ENCODE measurements at places on chromosomes 6 and 20.

- DNase-seq: no peak
Observed at GRCh38 chr20:47230811-47231256, 125.7 kb downstream of the ZMYND8 start.

GRCh38 chr20:59455402-59456341 is 148.7 kb upstream of the PHACTR3 start:
- no peak for DNase-seq

DNA sequence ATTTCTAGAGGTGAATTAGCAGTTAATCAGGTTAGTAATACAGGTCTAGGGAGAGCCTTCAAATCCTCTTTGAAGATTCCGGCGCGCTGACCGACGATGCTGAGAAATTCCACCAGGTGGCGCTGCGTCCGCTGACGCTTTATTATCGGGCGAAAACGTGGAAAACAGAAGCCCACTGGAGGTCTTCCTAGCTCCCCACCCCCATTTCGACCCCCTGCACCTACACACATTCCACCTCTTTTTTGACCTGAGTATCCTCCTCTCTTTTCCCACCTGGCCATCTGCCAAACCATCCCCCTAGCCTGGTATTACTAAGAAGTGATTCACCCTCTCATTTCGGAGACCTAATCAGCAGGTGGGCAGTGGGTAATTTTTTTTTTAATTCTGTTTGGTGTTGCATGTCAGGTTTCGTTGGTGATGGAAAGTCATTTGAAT is 65.4 kb upstream of the RIN2 start:
- peak; percentile 33 for DNase-seq

DNA sequence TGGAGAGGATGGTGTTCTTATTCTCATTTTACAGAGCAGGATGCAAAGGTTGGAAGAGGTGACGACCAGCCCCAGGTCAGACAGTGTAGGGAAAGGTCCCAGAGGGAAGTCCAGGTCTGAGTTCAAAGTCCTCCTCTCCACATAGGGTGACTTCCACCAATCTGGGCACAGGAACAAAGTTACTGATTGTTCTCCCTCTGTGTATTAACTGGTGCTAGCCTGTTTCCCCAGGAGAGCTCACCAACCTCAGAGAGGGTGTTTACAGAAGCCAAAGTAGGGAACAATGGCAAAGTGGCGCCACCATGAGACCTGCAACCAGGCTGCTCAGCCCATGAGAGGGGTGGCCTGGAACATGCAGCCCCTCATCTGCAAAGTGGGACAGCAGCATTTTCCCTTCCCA is 16.8 kb upstream of the SIRPB1 start:
- DNase-seq: no peak

GRCh38 chr6:15977050-15977449 is 151.8 kb upstream of the MYLIP start:
- DNase-seq: no peak

DNA sequence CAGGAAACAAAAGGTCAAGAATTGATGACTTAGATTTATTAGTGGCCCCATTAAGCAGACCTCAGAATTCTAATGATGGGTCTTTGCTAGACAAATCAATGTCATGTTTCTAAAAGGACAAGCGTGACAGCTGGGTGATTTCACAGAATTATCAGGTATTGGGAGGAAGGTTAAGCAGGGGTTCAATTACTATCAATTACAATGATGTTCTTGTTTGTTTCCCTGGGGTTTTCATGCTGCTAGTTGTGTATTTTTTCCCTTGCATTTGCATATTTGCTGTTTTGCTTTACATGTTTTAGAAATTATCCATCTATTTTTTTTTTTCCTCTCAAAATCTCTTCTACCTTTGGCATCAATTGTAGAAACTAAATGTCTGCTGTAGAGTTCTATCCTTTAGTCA is 27.9 kb downstream of the GNAS start:
- DNase-seq: no peak

- DNase-seq: no peak
Observed at GRCh38 chr6:91366781-91367180, 779.9 kb upstream of the MAP3K7 start.

DNA sequence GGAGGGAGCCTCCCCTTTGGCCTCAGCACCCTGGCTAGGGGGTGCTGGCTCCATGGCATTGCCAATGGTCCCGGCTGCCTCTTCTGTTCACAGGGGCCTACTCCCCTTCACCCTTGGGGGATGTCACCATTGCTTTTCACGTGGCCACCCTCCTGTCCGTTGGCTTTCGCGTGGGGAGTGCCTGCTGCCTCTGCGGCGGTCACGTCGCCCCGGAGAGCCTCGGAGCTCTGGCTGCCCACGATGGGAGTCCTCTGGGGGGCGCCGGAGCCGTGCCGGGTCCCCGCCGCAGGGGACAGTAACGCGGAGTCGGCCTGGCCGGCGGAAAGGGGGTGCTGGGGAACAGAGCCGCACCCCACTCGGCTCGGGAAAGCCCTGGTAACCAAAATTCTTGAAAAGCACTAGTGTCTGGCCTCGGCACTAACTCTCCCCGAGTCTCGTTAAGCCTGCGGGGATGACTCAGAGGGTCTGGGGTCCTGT is 661 bp upstream of the HEBP2 start:
- peak; percentile 11 for DNase-seq

DNA sequence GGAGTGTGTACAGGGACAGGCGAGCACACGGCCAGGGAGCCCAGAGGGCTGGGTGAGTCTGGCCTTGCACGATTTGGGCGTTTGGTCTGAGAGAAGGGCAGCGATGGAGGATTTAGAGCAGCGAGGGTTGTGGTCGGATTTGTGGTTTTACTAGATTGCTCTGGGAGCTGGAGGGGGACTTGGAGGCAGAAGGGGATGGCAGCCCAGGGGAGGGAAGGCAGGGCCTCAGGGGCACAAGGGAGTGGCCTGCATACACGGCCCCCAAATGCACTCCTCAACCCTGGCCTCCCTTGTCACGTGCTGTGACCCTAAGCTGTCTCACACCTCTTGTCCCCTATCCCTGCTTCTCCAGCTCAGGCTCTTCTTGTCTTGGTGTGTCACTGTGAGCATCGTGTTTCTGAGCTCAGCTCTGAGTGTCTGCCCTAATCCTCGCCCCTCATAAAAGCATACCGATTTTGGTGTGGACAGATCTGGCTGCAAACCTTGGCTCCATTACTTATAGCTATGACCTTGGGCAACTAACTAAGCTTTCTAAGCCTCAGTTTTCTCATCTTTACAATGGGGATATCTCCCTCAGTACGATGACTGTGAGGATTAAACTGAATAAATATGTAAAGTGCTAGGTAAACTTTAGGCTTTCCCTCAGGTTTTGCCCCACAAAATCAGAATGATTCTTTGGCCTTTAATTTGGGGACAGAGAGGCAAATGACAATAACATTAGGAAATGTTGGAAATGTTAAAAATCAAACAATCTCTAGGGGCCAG is 120.1 kb upstream of the ARMC2 start:
- no peak for DNase-seq

- DNase-seq: no peak
Observed at GRCh38 chr6:127267646-127268625, 1.3 kb downstream of the RNF146 start.

DNA sequence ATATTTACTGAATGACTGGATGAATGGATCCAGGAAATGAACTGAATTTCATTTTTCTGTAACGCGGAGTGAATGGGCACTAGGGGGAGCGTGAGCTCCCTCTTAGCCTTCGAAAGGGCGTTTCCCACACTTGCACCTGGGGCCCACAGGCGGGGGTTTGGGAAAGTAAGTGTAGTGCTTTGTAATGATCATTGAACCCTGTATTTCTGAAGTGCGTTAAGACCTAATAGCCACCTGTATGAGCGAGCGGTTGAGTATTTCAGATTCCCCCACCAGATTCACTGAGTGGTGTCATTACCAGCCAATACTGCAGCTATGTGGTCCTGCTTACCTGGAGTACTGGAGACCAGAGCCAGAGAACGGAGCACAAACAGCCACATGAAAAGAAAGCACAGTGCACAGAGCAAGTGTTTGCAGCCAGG is 10.5 kb downstream of the SYTL3 start:
- DNase-seq: no peak

- no peak for DNase-seq
Observed at GRCh38 chr6:136470044-136470443, 80.2 kb downstream of the MAP7 start.

DNA sequence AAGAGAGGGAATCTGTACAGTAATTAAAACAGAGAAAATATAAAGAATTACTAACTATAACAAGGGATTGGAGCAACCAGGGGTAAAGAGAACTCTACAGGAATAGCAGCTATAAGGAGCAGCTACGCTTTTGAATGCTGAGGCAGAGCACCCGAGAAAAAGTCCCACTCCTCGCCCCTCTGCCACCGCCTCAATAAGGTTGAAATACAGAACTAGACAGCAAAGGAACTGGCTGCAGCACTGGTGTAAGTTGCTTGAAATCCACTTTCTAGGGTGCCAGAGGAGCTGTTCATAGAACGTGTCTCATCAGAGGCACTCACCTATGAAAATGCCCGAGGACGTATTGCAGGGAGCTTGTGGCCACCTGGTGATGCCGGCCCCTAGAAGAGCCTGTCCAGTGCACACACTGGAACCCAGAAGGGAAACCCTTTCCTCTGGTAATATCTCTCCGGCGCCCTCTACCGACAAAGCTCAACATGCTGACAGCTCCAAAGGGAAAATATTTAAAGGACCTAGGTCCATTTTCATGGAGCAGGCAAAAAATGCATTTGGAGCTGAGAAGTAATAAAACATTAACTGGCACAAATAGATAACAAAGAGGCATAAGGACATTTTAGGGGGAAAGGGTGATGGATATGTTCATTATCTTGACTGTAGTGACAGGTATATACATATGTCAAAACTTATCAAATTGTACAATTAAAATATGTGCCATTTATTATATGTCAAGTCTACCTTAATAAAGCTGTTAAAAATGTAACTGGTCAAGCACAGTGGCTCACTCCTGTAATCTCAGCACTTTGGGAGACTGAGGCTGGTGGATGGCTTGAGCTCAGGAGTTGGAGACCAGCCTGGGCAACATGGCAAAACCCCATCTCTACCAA is 137.4 kb upstream of the HDAC2 start:
- no peak for DNase-seq

GRCh38 chr6:106767271-106767670 is 137.9 kb downstream of the QRSL1 start:
- DNase-seq: no peak

DNA sequence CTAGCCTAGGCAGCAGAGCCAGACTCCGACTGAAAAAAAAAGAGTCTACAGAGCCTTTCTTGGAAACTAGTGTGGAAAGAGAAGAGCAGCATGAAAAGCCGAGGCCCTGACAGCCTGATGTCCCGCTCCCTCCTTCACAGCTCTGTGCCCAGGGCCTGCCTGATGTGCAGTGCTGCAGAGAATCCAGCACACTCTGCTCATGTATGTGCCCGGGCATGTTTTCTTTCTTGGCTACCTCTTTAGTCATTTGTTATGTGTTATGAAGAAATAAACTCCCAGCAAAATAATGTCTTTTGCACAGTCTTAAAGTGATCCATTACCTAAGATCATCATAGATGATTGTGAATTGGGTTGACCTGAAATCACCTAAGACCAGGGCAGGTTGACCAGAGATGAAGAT is 78.1 kb upstream of the EZR start:
- DNase-seq: no peak

GRCh38 chr6:22149501-22150367 is 147.1 kb downstream of the PRL start:
- no peak for DNase-seq

- DNase-seq: peak; percentile 29
Observed at GRCh38 chr20:31569163-31570020, 35.7 kb upstream of the ID1 start.

GRCh38 chr6:159745081-159745480 is 16.8 kb upstream of the ACAT2 start:
- no peak for DNase-seq

DNA sequence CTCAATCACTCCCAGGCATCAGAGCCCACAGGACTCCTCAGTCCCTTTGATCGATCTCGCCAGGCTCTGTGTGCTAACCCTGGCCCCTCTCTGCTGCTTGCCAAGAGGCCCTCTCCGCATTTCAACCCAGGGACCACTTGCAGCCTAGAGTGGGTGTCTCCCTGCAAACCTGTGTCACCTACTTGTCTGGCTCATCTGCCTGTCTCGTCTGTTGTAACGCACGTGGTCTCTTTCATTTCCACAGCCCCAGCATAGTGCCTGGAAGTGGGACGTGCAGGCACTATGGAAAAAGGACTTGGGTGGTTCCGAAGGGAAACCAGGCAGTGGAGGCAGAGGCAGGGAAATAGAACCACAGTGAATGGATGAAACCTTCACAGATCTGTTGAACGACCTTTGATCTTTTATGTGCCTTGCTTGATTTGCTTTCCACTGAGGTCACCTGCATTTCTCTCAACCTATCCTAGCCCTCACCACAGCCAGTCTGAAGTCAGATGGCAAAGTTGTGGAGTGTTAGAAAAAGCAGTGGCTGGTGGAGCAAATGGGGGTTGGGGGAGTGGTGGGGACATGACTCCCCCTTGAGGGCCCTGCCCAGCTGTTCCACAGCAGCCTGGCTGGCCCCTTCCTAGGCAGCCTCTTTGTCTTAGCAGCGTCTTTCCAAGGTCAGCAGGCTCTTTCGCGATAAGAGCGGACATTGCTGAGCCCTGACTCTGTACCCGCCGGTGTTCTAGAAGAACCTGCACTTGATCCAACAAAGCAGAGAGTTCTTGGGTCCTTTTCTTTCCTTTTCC is 55.8 kb upstream of the TAGAP start:
- DNase-seq: no peak

GRCh38 chr20:43357352-43357751 is 100.3 kb upstream of the SRSF6 start:
- no peak for DNase-seq

- no peak for DNase-seq
Observed at GRCh38 chr20:59157961-59158541, 5.6 kb upstream of the ZNF831 start.

DNA sequence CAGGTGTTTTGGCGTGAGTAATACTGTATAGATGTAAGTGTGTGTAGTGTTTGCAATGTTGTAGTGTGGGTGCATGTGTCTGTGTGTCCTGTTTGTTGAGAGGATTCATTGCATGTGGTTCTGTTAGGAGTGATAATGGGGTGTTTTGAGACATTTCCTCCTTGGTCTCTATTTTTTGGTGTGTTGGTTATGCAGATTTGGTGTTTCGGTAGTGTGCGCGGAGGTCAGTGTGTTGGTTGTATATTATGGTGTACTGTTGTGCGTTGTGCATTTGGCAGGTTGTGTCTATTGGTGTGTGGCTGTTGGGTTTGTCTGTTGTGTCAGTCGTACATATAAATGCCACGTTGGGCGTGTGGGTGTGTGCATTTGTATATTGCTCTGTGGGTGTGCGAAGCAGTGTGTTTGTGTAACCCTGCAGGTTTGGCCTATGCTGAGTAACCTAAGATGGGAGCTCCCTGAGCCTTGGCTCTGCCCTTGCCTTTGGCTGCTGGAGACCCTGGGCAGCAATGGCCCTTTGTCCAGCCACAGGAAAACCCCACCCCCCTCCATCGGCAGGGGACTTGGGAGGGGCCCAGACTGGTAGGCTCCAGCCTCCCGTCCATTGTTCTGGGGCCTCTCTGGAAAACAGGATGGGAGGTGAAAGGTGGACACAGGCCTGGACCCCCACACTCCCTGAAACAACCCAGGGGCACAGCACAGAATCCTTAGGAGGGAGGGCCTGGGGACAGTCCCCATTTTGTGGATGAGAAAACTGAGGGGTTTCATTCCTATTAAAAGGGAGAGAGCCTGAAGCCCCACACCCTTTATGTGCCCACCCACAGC is 10.3 kb upstream of the ID1 start:
- DNase-seq: no peak

- no peak for DNase-seq
Observed at GRCh38 chr6:1124885-1125284, 187.0 kb upstream of the FOXQ1 start.
